ENCODE measurements at places on chromosomes 1 and 21.

GRCh38 chr1:157878059-157878458, 36.5 kb upstream of the CD5L start:
- H3K27ac ChIP-seq = no peak overlapping the region
- no peak overlapping the region for H3K4me3 ChIP-seq
- no peak for DNase-seq
- H3K27me3 ChIP-seq = no peaks in the 10 kb centered on the region

DNA sequence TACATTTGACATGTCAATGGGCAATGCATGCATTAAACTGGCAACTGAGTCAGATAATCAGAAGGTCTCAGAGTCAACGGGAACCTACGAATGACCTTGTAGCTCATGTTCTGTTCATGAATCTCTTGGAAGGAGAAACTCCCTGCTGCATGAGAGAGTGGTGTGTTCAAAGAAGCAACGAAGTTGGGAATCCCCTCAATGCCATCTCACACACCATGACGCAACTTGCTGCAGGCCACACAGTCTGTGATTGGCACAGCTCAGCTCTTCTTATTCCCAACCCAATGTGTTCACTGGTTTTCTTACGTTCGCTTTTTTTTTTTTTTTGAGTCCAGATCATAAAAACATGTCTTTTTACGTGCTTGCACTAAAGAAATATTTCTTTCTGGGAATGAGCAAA, 53.5 kb upstream of the PRDM2 start:
- H3K4me3 ChIP-seq = no peak overlapping the region
- H3K4me1 ChIP-seq = peaks cover 4% of the 10 kb centered on the region
- H3K27me3 ChIP-seq = no peaks in the 10 kb centered on the region
- no peaks in the 10 kb centered on the region for H3K36me3 ChIP-seq

DNA sequence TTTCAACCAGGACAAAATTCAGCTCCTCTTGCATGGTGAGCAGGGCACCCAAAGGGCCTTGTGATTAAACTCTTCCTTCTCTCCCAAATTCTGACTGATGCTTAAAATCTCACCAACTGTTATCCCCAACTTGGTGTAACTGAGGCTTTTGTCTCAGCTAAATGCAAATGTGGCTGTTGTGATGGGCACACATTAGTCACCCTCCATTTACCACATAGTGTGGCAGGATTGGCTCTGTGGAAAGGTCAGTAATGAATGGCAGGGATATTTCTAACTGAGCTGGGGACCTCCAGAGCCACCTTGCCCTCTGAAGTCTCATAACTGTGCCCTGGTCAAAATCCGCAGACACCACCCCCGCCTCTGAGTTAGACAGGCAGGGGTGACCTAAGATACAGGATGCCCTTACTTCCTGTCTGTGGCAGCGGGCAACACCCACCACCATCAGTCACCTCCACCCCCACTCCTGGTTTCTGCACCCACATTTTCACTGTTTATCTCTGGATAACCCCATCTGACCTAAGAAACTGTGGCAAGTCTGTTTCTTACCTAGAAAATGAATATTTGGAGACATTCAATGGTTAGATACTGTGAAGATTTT, 25.4 kb upstream of the RGS16 start:
- H3K27ac ChIP-seq = no peak overlapping the region
- DNase-seq = no peak
- no peaks in the 10 kb centered on the region for H3K36me3 ChIP-seq

DNA sequence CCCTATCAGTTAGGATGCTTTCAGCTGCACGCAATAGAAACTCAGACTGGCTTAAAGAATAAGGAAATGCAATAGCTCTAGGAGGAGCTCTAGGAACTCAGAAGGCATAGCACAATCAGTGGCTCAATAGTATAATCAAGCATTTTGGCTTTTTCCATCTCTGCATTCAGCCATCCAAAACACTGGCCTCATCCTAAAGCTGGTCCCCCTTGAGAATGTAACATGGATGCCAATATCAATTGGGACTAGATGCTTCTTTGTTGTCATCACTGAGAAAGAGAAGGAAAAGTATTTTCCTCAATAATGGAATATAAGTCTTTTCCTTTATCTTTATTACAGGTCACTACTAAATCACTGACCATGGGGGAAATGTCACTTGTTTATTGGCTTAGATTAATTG, 509.5 kb downstream of the PLPP3 start:
- no peak overlapping the region for H3K27ac ChIP-seq
- peaks cover 19% of the 10 kb centered on the region for H3K4me1 ChIP-seq
- H3K36me3 ChIP-seq = no peaks in the 10 kb centered on the region

DNA sequence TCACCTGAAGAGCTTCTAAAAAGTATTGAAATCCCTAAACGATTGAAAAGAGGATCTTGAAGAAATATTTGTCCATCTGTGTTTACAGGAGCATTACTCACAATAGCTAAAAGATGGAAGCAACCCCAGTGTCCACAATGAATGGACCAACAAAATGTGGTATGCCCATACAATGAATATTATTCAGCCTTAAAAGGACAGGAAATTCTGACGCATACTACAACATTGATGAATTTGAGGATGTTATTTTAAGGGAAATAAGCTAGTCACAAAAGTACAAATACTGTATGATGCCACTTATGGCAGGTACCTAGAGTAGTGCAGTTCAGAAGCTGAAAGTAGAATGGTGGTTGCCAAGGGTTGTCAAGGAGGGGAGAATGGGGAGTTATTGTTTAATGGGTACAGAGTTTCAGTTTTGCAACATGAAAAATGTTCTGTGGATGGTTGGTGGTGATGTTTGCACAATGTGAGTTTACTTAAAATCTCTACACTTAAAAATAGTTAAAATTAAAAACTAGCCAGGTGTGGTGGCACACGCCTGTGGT, 37.1 kb upstream of the GADD45A start:
- no peaks in the 10 kb centered on the region for H3K27me3 ChIP-seq
- no peak for DNase-seq

DNA sequence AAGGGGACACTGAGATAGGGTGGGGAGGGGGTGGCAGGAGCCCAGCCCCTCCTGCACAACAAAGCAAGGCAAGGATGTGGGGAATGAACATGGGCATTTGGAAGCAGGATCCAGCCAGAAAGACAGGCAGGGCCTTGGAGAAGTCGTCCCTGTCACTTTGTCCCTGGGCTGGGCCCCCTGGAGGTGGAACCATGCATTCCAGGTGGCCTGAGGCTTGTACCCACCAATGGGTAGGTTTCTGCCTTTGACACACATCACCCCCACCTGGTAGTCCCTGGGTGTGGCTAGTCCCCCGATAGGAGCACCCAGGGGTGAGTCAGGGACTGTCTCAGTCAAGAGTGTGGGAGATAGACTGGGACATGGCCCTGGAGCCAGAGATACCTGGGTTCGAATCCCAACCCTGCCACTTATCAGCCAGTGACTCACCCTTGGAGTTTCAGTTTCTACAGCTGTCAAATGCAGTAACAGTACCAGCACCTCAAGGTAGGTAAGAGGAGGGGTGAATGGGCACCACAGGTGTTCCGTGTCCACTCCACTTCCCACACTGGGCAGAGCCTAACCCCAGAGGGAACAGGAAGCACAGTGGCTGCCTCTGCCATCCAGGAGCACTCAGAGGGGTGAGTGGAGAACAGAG, 10.0 kb downstream of the PLA2G2D start:
- H3K27me3 ChIP-seq = no peaks in the 10 kb centered on the region
- H3K4me1 ChIP-seq = peaks cover 42% of the 10 kb centered on the region
- DNase-seq = no peak
- H3K36me3 ChIP-seq = no peaks in the 10 kb centered on the region
- no peak overlapping the region for H3K27ac ChIP-seq
- no peak overlapping the region for H3K4me3 ChIP-seq

Data from suprapubic skin (tissue), 4 donors.